Sciatic nerve (tissue), 2 donors: ENCODE measurements at places on chromosomes 2 and 18. TPM values are rescaled to one million over a fixed set of nuclear protein-coding genes. Genes with fewer than 3 reads are reported as not detected.

GRCh38 chr2:48444404-48444803, 85.5 kb upstream of the STON1 start:
- no peak for DNase-seq

DNA sequence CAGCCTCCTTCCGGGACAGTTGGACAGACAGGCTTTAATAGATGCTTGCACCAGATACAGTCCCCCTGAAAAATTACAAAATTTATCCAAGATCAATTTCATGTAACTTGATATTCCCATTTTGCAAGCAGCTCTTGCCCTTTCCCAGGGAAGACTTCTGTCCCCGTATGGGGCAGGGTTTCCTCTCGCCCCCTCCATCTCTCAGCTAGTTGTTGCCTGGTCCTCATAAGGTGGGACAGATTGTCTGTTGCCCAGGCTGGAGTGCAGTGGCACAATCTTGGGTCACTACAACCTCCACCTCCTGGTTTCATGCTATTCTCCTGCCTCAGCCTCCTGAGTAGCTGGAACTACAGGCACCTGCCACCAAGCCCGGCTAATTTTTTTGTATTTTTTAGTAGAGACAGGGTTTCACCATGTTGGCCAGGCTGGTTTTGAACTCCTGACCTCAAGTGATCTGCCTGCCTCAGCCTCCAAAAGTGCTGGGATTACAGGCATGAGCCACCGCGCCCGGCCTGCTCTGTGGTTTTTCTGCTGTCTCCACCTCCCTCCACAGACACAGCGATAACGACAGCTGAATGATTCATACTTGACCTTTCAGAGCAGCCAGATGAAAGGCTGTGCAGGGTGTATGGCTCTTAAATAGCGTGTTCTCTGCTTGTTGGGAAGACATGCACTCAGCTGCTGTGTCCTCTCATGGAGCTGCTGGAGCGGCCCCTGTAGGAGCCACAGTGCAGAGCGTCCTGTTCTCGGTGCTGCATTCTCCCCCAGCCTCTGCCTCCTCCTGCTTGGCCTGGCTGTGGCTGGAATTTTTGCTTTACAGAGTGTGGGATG, 61.4 kb downstream of the TTC39C start:
- DNase-seq = peak; percentile 70

DNA sequence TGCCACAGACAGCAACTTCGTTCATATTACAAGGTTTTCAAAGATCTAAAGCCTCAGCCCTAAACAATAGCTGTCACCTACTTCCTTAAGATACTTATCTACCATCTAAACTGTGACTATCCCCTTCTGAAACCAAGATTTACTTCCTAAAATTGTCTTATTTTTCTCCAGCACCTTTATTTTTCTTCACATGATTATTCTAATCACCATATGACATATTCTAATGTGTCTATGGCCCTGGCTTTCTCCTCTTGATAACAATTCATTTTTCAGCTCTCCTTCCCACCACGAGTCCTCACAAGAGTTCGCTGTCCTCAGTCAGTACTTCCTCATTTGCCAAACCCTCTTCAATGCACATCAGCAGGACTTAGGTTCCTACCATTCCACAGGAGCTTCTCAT, 53.9 kb downstream of the RTTN start:
- DNase-seq = no peak

GRCh38 chr2:138548796-138549195, 47.2 kb downstream of the SPOPL start:
- no peak for DNase-seq

POTEF gene
- 2.0 TPM for total RNA-seq

GALNT5 gene
- total RNA-seq = 0.80 TPM

GKN1 gene
- total RNA-seq = not detected

DNA sequence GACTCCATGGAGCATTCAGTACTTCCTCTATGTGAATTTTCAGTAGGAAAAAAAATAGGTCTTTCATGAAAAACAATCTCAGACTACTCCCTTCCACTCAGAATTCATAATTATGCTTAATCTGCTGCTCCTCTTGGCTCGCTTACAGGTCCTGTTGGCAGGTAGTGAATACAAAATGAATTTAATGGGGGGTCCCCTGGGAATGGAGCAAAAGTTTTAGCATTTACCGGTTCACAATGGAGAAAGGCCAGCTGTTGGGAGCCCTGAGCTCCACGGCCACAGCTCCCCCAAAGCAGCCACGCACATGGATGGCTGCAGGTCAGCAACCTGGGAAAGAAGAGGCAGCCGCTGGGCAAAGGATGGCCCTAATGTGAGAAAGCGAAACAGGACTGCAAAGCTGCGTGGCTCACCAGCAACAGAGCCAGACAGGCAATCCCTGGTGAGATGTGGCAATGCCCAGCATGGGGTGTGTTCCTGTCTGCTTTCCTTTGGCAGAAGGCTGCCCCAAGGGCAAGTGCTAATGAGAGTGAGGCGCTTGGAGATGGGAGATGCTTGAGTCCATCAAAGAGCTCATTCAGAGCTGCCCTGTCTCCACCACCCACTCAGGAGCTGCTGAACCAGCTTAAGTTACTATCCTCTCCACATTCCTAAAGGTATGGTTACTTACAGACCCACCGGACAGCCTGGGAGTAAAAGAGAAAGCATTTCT, 447.4 kb downstream of the EPHA4 start:
- DNase-seq = no peak

- no peak for DNase-seq
Observed at GRCh38 chr2:180519276-180519675, 461.1 kb upstream of the UBE2E3 start.

CDK5R2 gene
- total RNA-seq = not detected

TRABD2A gene
- total RNA-seq = 2.1 TPM

SERPINB3 gene
- total RNA-seq = not detected

DNA sequence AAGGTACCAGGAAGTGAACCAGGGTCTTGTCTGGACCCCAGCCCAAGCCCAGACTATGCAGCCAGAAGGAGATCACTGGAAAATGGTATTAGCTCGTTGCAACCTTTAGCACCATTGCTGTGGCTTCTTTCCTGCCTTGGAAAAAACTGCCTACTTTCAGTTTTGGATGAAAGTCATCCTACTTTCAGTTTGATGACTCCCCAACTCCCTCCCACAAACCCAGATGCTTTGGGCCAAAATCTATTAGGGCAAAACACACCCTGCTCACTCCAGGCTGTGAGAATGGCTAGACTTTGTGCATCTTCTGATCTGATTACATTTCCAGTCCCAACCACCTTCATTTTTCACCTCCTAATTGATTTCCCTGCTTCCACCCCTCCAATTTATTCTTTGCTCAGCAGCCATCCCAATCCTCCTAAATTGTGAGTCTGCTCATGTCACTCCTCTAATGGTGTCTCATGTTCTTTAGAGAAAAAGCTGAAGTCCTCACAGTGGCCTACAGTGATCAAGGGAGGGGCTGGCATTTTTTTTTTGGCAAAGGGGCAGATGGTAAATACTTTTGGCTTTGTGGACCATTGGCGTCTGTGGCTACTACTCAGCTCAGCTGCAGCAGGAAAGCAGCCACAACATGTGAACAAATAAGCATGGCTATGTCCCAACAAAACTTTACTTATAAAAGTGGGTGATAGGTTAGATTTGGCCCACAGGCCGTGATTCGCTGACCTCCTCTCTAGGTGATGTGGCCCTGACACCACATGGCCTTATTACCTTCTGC, 368.7 kb downstream of the SLC4A3 start:
- DNase-seq = no peak

- DNase-seq = no peak
Observed at GRCh38 chr2:96913398-96914202, 43.7 kb upstream of the SEMA4C start.

- no peak for DNase-seq
Observed at GRCh38 chr2:54952978-54953456, 97.2 kb downstream of the RTN4 start.

DNA sequence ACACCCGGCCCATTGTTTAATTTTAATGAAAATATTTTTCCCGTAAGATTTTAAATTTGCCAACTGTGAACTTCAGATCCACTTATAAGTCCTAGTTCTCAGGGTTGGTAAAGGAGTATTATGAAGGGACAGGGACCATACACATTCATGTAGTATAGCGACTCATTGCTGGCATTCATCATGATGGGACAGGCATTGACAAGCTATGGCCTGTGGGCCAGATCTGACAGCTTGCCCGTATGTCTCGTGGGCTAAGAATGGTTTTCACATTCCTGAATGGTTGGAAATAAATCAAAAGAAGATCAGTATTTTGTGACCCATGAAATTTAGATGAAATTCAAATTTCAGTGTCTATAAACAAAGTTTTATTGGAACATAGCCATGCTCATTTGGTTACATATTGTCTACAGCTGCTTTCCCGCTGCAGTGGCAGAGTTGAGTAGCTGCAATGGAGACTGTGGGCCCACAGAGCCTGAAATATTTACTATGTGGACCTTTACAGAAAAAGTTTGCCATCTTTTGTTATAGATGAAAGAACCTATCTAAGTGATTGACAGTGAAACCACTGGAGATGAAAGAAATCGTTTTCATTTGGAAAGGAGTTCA, 4.1 kb downstream of the RAPGEF4 start:
- DNase-seq = no peak

ADAM23 gene
- 9.4 TPM for total RNA-seq

- DNase-seq = no peak
Observed at GRCh38 chr2:128159437-128159836, 68.4 kb downstream of the UGGT1 start.

MAL gene
- 241 TPM for total RNA-seq

DNA sequence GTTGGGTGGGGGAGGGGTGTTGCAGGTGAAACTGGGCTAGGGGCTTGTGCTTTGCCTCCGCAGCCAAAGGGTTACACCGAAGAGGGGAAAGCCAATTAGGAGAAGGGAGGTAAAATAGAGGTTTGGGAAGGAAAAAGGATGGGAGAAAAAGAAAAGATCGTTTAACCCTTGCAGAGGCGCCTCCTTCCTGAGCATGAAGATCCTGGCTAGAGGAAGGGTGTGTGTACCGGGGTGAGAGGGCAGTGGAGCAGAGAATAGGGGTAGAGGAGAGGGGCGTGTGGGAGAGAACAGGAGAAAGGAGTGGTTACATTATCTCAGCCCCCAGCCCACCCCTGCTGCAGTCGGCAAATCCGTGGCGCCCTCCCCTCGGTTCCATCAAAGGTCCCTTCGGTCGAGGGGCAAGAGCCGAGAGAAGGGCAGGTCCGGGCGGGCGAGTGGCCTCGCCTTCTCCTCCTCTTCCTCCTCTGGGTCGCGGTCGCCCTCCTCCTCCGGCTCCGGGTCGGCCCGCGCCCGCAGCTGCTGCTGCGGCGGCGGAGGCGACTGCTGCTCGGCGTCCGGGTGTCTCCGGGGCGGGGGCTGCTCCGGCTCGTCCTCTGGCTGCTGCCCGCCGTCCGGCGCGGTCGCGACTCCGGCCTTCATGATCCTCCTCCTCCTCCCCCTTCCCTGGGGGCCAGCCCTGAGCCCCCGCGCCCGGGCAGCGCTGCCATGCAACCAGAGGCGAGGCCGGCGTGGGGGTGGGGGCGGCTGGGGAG, 1.1 kb downstream of the MARCHF4 start:
- DNase-seq = no peak

DNA sequence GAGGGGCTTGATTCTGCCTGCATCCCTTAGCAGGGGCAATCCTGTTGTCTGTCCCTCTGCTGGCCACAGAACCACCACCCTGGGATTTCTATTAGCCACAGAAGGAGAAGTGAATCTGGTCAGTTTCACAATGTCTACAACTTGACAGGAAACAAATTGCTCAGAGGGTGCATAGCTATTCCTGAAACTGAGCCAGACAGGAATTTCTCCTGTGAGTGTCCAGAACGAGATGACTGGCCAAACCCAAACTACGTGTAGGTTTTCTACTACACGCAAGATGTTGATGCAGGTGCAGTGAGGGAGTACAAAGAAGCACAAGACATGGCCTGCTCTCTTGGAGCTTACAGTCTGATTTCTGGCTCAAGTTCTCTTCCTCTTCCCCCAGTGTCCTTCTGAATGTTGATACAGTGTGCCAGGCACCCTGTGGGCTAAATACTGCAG, 201.9 kb downstream of the CLIP4 start:
- no peak for DNase-seq

IL37 gene
- not detected for total RNA-seq

GCG gene
- not detected for total RNA-seq

NPHP1 gene
- total RNA-seq = 8.3 TPM

- DNase-seq = no peak
Observed at GRCh38 chr18:62399781-62400308, 74.7 kb downstream of the TNFRSF11A start.

- no peak for DNase-seq
Observed at GRCh38 chr18:63979409-63979920, 9.6 kb downstream of the SERPINB8 start.

DNA sequence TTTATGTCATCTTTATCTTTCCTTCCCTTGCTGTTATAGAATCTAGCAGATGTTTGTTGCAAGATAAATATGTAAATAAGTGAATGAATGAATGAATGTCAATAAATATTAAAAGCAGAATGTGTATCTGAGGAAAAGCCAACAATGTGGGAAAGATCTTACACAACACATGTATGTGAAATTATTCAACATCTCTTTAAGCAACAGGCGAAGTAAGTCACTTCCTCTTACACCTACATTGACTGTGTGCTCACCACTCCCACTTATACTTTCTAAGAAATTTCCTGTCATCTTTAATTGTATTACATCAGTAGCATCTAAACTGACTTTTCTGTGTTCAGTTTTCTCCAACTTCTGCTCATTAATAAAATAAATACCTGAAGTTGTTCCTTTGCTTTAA, 43.0 kb downstream of the RAD51AP2 start:
- DNase-seq = no peak
